ENCODE measurements at places on chromosomes 11 and 22.

GRCh38 chr11:38011496-38011895 lies 1413.5 kb upstream of the RAG2 start:
- DNase-seq, result no peak

DNA sequence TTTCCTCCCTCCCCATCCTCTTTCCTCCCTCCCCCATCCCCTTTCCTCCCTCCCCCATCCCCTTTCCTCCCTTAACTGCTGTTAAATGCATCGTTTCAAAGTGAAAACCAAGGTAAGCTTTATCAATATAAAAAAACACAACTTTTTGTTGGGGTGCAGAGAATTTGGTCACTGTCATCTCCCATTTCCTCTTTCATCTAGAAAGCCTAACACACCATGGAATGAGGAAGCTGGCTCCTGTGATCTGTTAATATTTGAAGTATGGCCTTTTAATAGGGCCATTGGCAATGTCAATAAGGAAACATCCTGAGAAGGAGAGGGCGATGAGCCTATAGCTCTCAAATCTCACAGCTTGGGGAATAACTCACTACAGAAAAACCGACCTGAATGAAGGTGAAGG lies 7.0 kb downstream of the EXPH5 start:
- DNase-seq, result no peak

DNA sequence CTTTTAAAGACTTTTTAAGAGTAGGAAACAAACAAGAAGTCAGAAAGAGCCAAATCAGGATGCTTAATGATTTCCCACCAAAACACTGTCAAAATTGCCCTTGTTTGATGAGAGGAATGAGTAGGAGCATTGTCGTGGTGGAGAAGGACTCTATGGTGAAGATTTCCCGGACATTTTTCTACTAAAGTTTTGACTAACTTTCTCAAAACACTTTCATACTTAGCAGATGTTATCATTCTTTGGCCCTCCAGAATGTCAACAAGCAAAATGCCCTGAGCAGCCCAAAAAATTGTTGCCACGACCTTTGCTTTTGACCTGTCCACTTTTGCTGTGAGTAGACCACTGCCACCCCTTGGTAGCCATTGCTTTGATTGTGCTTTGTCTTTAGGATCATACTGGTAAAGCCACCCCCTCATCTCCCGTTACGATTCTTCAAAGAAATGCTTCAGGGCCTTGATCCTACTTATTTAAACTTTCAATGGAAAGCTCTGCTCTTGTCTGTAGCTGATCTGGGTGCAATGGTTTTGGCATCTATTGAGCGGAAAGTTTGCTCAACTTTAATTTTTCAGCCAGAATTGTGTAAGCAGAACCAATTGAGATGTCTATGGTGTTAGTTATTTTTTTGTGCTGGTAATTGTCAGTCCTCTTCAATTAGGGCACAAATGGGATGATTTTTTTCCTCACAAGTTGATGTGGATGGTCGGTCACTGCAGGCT lies 67.2 kb downstream of the ADM start:
- no peak for DNase-seq

GRCh38 chr11:66291303-66291705 lies 390 bp upstream of the TMEM151A start:
- DNase-seq, result no peak
